Vagina (tissue), 2 donors: ENCODE measurements at places on chromosomes 4 and X.

- H3K36me3 ChIP-seq, result no peaks in the 10 kb centered on the region
- no peak for DNase-seq
- peaks cover 23% of the 10 kb centered on the region for H3K4me1 ChIP-seq
- H3K27me3 ChIP-seq, result no peaks in the 10 kb centered on the region
- no peak overlapping the region for H3K4me3 ChIP-seq
Observed at GRCh38 chr4:88043586-88044340, 36.3 kb downstream of the PKD2 start.

DNA sequence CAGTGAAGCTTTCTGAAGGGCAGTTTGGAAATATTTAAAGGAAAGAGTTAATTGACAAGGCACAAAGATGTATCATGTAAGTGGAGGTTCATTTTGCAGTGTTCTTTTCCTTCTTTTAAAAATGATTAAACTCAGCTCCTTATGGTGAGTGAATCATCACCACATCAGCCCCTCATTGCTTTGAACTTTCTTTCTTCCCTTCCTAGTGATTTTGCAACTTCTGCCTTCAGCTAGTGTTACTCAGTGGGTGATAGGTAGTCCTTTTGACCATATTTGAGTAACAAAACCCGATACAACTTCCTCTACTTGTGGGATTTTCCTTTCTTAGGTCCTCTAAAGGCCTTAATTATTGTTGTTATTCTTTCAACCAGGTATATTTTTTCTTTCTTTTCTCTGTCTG, 8.2 kb downstream of the ZCCHC4 start:
- no peaks in the 10 kb centered on the region for H3K27me3 ChIP-seq
- no peak overlapping the region for H3K27ac ChIP-seq
- no peak for DNase-seq
- no peak overlapping the region for H3K4me3 ChIP-seq

- H3K36me3 ChIP-seq, result no peaks in the 10 kb centered on the region
Observed at GRCh38 chr4:63211776-63212479, 1197.3 kb downstream of the TECRL start.

GRCh38 chrX:109952985-109953905, 49.7 kb upstream of the TMEM164 start:
- H3K27me3 ChIP-seq, result no peaks in the 10 kb centered on the region
- no peaks in the 10 kb centered on the region for H3K4me1 ChIP-seq
- no peak overlapping the region for H3K4me3 ChIP-seq
- no peaks in the 10 kb centered on the region for H3K36me3 ChIP-seq

- no peaks in the 10 kb centered on the region for H3K36me3 ChIP-seq
- H3K4me3 ChIP-seq, result no peak overlapping the region
- no peaks in the 10 kb centered on the region for H3K4me1 ChIP-seq
- H3K27me3 ChIP-seq, result no peaks in the 10 kb centered on the region
Observed at GRCh38 chr4:30281986-30282385, 438.2 kb upstream of the PCDH7 start.

GRCh38 chr4:139530833-139531427, 25.1 kb downstream of the SETD7 start:
- H3K4me1 ChIP-seq, result peaks cover 15% of the 10 kb centered on the region
- H3K36me3 ChIP-seq, result peaks cover 19% of the 10 kb centered on the region
- H3K27ac ChIP-seq, result no peak overlapping the region

GRCh38 chr4:84965553-84966381, 723 bp downstream of the WDFY3 start:
- peaks cover 22% of the 10 kb centered on the region for H3K4me1 ChIP-seq
- H3K27me3 ChIP-seq, result no peaks in the 10 kb centered on the region
- DNase-seq, result no peak
- H3K4me3 ChIP-seq, result peak overlapping the region; percentile 91
- peak overlapping the region; percentile 94 for H3K27ac ChIP-seq

GRCh38 chrX:41384051-41384705, 50.2 kb downstream of the DDX3X start:
- peaks cover 10% of the 10 kb centered on the region for H3K4me1 ChIP-seq
- no peak for DNase-seq
- no peaks in the 10 kb centered on the region for H3K36me3 ChIP-seq
- no peaks in the 10 kb centered on the region for H3K27me3 ChIP-seq
- H3K4me3 ChIP-seq, result no peak overlapping the region

GRCh38 chrX:19735244-19735643, 152.2 kb downstream of the SH3KBP1 start:
- no peak overlapping the region for H3K4me3 ChIP-seq
- DNase-seq, result no peak
- no peaks in the 10 kb centered on the region for H3K4me1 ChIP-seq
- no peaks in the 10 kb centered on the region for H3K36me3 ChIP-seq
- H3K27me3 ChIP-seq, result no peaks in the 10 kb centered on the region

GRCh38 chr4:133160853-133161252, 11.8 kb downstream of the PCDH10 start:
- H3K27me3 ChIP-seq, result no peaks in the 10 kb centered on the region
- no peak for DNase-seq
- H3K27ac ChIP-seq, result no peak overlapping the region
- H3K4me3 ChIP-seq, result no peak overlapping the region
- no peaks in the 10 kb centered on the region for H3K36me3 ChIP-seq

DNA sequence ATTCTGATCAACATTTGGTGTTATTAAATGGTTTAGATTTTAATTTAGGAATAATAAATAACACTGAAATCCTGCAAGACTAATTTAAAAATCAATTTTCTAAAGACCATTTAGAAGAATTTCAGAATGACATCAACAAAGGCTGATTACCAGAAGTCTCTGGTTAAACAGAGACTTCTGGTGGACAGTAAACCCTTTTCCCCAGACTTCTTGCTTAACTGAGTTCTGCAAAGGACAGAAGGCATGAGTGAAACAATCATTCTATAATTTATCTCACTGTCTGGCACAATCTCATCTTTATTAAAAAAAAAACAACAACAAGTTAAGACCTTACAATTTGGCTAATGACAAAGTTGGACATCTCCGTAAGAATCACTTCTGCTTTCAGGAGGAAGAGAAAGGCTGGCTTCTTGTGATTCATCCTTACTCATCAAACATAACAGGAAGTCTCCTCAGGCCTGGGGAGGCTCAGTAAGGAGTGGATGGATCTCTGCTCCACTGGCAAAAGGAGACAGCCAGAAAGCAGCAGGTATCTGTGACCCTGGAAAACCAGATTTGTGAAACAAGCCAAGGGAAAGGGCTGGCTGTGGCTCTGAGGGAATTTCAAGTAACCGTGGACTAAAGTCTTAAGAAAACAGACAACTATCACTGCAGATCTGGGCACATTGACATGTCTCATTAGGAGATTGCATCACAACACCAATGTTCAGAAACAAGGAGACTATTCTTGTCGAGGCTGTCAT, 908 bp upstream of the TLR6 start:
- no peak overlapping the region for H3K4me3 ChIP-seq
- no peaks in the 10 kb centered on the region for H3K36me3 ChIP-seq
- no peaks in the 10 kb centered on the region for H3K4me1 ChIP-seq
- peak overlapping the region; percentile 60 for H3K27ac ChIP-seq
- DNase-seq, result no peak

- H3K4me3 ChIP-seq, result peak overlapping the region; percentile 33
- DNase-seq, result no peak
- H3K27ac ChIP-seq, result no peak overlapping the region
- no peaks in the 10 kb centered on the region for H3K36me3 ChIP-seq
- peaks cover 22% of the 10 kb centered on the region for H3K27me3 ChIP-seq
Observed at GRCh38 chrX:114584375-114584943, 573 bp downstream of the HTR2C start.

DNA sequence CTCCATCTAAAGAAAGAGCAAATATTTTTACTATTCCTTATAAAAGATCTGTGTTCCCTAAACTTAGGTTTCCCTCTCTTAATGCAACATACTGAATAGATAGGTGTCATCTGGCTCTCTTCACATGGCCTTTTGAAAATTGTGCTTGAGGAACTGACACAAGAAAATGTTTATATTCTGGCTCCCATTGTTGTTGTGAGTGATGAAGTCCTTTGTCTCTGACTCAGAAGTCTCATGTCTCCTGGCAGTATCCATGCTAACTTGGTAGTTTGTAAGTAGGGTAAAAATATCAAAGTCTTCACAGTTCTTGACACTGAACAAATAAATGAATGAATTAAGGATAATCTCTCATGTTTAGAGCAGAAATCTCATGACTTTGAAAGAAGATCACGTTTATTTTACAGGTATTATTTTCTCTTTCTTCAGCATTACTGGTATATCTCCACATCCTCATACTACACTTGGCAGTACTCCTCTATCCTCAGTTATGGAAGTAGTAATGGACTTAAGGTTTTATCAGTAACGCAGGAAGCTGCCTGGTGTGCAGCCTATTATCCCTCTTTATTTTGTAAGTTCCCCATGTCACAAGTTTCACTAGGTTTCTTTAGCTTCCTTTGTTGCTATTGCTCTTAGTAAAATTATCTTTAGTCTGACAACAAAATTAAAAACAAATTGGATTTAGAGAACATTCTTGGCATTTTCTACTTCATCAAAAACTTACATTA, 14.2 kb upstream of the PABPC4L start:
- no peaks in the 10 kb centered on the region for H3K4me1 ChIP-seq
- H3K4me3 ChIP-seq, result no peak overlapping the region
- H3K36me3 ChIP-seq, result no peaks in the 10 kb centered on the region
- H3K27me3 ChIP-seq, result no peaks in the 10 kb centered on the region

GRCh38 chr4:41257257-41257901, 651 bp downstream of the UCHL1 start:
- no peaks in the 10 kb centered on the region for H3K36me3 ChIP-seq
- H3K27ac ChIP-seq, result peak overlapping the region; percentile 17
- H3K27me3 ChIP-seq, result no peaks in the 10 kb centered on the region
- DNase-seq, result no peak
- peaks cover 22% of the 10 kb centered on the region for H3K4me1 ChIP-seq
- H3K4me3 ChIP-seq, result peak overlapping the region; percentile 45

DNA sequence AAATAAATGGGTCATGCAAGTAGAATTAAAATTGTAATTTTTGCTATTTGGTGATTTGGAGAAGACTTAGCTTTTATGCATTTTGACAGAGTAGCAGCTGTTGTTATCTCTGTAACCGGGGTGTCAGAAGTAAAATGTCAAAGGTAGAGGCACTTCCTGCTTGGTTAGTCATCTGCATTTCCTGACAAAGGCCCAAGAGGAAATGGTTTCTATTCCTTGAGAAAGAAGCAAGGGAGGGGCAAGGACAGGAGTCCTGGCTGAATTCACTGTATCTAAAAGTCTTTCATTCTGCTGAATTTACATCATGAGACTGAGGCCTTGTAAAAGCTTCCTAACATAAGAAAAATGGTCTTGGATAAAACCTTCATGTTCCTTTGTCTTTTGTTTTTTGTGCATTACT, 550.9 kb upstream of the BOD1L1 start:
- H3K36me3 ChIP-seq, result no peaks in the 10 kb centered on the region
- H3K4me1 ChIP-seq, result peaks cover 15% of the 10 kb centered on the region
- H3K27ac ChIP-seq, result no peak overlapping the region
- no peak overlapping the region for H3K4me3 ChIP-seq

DNA sequence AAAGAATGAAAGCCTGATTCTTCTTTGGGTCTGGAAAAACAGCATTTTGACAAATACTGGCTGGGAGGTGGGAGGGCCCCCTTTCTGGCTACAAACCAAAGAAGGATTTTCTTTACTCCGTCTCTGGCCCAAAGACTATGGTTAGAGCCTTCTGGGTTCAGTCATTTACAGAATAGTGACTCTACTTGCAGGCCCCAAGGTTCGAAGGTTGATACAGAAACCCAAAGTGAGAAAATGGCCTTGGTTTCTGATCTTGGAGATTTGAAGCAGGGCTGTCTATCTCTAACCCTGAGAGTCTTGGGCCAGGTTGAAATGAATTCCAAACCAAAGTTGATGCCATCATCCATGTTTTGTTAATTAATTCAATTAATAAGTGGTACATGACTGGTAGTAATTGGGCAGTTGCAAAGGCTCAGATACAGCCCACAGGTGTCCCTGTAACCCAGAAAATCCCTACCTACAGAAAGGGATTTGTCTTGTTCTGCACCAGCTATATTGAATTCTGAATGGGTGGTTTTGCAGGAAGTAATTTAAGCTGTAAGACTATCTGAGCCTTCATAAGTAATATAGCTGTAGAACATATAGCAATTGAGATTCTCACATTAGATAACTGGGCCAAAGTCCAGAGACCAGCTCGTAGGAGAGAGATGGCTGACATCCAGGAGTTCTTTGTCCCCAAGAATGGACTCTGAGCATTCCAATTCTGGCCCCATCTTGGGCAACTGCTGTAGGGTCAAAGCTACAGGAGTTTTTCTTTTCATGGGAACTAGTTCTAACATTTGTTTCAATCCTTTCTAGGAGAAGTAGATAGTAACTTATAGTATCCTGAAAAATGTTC, 34.5 kb downstream of the CHRNA9 start:
- H3K36me3 ChIP-seq, result no peaks in the 10 kb centered on the region
- H3K27me3 ChIP-seq, result no peaks in the 10 kb centered on the region
- no peak overlapping the region for H3K4me3 ChIP-seq
- no peak for DNase-seq

GRCh38 chrX:133561251-133561650, 146.0 kb upstream of the GPC4 start:
- H3K27me3 ChIP-seq, result no peaks in the 10 kb centered on the region
- DNase-seq, result no peak
- H3K27ac ChIP-seq, result no peak overlapping the region
- no peak overlapping the region for H3K4me3 ChIP-seq
- H3K36me3 ChIP-seq, result no peaks in the 10 kb centered on the region
